NCI-H187 (cell line): ENCODE measurements at places on chromosomes 16 and 17.

GRCh38 chr16:61320791-61321190, 715.4 kb downstream of the CDH8 start:
- DNase-seq, result no peak

- DNase-seq, result no peak
Measured at GRCh38 chr16:1137604-1138003, 15.3 kb upstream of the CACNA1H start.

DNA sequence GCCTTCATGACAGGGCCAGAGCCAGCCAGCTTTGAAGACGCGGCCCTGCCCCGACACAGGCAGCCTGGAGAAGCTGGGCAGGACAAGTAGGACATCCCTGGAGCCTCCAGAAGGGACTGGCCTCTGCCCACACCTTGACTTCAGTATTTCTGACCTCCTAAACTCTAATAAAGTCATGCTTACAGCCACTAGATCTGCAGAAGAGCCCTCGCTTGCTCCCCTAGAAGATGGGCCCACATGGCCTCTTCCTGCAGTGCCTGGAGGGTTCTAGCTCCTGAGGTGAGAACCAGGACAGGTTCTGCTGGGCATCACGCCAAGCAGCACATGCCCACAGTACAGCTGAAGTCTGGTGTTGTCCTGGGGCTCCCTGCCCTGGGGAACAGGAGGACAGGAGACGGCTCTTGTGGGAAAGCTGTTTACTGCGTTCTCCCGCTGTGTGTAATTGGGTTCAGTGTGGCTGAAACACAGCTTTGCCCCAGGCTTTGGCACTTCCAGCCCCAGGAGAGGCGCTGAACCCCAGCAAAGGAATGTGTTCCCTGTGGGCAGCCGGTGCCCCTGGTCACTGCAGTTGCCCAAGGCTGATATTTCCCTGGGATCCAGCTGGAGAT, 2.6 kb downstream of the APRT start:
- DNase-seq, result no peak

- DNase-seq, result no peak
Measured at GRCh38 chr17:48610282-48611211, at the start of gene HOXB7. HOXB7 (minus strand) TSS chr17:48611017; CDS start chr17:48610918, 99 bp downstream.

GRCh38 chr17:69654981-69655855, 240.7 kb downstream of the MAP2K6 start:
- peak; percentile 9 for DNase-seq
